ENCODE measurements at places on chromosomes 1 and 21.

DNA sequence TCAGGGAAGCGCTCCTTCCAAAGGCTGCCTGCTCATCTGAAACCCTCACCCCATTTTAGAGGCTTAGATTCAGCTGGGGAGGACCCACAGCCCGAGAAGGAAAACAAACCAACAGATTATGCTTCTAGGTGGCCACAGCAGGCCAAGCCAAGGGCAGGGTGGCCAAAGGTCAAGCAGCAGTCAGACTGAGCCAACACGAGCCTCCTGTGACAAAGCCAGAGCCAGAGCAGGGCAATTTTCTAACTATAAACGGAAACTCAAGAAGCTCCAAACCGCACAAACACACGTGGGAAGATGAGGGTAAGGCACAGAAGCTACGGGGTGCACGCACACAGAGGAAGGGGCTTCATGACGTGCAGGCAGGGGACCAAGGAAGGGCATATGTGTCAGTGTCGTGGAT is 64.1 kb downstream of the PLEKHA6 start:
- no peak for DNase-seq

- no peak for DNase-seq
Measured at GRCh38 chr1:246901874-246902273, 29.9 kb downstream of the AHCTF1 start.

DNA sequence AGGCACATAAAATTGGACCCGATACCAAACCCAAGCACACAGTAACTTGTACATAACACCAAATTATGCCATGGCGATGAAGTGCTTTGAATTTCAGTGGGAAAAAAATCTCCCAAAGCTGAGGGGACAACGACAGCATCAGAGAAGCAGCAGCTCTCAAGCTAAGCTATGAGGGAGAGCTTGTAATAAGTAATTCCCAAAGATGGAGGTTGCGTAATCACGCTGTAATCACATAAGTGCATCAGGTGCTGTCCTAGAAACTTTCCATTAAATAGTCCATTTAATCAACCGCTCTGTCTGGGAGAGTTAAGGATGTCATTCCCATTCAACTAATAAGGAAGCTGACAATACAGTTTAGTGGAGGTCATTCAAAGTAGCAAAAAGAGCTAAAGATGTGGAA is 37.6 kb upstream of the KRTAP19-8 start:
- no peak for DNase-seq

DNA sequence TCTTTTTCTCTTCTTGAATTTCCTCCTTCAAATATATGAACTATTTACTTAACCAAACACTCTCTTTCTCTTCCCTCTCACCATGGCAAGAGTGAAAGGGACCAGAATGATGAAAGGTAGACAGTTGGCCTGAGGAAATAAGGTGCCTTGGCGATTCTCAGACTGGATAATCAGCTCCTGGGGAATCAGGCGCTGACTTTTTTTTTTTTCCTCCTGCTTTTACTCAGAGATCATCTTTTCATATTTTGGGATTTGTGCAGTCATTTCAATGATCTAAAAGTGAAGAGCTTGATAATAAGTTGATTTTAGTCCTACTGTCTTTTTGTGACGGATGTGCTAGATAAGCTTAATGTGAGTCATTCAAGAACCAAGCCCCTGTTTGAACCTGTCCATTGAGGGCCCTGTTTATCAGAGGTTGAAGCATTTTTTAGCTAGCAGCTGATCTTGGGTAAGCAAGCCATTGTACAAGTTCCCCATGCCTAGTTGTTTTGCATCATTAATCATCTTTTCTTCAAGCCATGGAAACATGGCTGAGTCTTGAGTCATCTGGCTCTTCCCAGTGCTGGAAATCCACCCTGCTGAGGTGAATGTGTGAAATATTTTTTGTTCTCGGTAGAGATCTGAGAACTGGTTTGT is 40.8 kb downstream of the ITSN1 start:
- no peak for DNase-seq

- no peak for DNase-seq
Measured at GRCh38 chr1:93453911-93454310, 6.0 kb downstream of the FNBP1L start.

DNA sequence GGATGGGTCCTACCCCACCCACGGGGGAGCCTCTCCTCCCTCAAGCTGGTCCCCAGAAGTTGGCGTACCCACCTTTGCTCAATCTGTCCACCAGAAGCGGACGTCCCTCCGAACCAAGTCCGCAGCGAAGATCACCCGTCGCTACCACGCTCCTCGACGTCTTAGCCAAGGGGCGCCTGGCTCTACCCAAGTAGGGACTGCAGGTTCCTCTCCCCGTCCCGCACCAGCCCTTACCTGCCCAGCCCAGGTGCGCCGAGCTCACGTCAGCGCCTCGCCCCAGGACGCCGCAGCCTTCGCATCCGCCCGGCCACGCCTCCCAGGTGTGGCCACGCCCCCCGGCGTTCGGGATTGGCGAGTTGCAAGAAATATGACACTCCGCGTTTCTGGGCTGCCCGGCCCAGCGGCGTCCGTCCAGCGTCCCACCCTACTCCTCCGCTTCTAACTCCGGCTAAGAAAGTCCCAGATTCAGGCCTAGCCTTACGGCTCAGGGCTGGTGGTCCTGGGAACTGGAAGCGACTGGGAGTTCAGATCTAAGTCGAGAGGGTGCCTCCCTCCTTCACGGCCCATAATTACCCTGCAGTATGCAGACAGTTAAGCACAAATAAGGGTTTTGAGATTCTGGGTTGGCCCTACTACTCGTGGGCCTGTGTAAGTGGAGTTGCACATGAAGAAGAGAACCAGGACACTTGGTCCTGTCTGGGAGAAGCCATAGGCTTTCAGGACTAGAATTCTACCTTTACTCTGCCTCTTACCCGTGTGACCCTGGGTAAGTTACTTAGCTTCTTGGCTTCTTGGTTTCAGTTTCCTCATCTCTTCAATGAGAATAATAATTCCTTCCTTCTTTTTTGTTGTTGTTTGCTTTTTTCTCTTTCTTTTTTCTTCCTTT is at the start of gene IRF6:
IRF6 (minus strand) TSS at position 268 of the 886 bp plus-strand sequence. CDS start 4,729 bp downstream, outside the sequence.
- peak; percentile 83 for DNase-seq

DNA sequence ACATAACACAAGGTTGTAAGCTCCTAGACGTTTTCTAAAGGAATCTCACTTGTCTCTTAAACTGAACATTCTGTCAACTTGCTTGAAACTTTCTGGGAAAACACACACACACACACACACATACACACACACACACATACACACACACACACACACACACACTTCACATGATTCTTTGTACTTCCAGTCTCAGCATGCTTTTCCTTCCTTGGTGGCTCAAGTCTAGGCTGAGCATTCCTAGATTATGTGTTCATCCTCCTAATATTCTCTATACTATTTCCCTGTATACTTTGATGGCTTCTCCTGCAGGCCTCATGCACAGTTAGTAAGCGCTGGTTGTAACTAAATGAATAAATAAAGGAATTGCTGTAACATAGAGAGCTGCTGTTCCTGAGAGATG is 372.1 kb downstream of the PTPRC start:
- DNase-seq, result no peak

GRCh38 chr1:160797861-160798273 is 1.9 kb downstream of the LY9 start:
- peak; percentile 68 for DNase-seq

DNA sequence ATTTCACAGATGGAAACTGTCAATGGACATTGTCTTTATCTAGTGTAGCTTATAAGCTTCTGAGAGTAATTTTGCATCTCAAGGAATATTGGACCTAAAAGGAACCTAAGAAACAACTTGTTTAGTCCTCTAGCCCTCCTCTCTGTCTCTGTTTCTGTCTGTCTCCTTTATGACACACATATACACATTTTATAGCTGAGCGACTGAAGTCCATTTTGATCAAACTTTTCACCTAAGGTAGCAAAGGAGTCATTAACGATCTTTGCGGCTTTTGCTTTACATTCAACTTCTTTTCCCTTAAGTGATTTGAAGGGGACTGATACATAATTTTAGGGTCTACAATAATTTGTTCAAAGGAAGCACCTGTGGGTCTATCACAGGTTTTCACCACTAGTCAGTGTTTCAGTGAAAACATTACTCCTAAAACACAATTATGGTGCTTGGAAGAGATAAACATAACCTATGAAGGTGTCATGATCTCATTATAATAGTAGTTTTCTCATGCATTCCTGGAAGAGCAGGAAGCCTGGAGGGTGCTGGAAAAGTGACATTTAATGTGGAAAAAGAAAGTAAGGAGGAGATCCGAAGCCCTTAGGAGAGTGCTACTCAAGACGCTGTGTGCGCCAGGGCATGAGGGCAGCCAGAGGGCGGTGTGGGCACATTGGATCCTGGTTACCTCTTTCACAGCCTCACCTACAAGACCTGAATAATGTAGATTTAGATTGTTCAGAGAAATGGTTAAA is 248.6 kb downstream of the DNM3 start:
- peak; percentile 65 for DNase-seq

GRCh38 chr1:88509379-88509778 is 174.7 kb upstream of the PKN2 start:
- DNase-seq, result no peak

GRCh38 chr1:37905727-37906126 is 41.1 kb downstream of the INPP5B start:
- DNase-seq, result no peak

All from activated T-cell treated with anti-CD3 and anti-CD28 coated beads, Interleukin-2, amount 50 U/mL, for 48 hours (primary cell).